ENCODE measurements at places on chromosomes 2 and 18.

- peak; percentile 56 for DNase-seq
Observed at GRCh38 chr2:202780514-202781021, 91.0 kb downstream of the ICA1L start.

DNA sequence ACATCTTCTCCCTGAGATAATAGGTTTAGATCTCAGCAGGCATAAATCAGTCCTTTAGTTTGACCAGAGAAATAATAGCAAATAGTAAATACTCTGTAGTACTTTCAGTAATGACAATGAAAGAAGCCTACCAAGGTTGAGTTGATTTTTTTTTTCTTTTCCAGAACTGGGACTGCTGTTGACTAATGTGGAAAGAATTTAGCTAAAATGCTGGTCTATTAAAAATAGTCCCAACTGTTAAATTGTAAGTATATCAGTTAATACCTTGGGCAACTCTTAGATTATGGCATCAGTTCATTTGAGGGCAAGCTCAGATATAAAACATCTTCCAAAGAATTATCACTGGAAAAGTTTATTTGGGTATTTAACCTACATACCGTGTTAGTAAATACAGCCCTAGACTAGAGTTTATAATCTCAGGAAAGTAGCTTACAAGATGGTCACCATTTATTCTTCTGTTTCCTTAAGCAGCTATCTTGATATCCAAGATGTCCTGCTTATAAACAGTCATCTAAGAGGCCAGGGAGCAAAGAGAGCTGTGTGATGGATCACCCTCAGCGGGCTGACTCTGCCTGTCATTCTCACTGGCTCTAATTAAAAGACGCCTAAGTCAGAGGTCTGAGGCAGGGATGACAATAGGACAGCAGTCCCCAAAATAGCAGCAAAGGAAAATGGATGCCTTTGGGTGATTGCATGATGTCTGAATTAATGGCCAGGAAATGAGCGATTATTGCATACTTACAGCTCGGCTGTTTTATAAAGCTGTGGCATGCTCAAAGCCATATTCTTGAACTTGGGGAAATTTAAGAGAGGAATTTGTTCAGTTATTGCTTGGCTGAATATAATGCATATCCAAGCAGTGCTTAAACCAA is 121.3 kb downstream of the MTX2 start:
- DNase-seq, result no peak

GRCh38 chr2:147051248-147051647 is 793.6 kb upstream of the ACVR2A start:
- DNase-seq, result peak; percentile 36

- DNase-seq, result peak; percentile 63
Observed at GRCh38 chr2:113769555-113769954, 13.1 kb upstream of the SLC35F5 start.

GRCh38 chr18:60070631-60071030 is 170.8 kb downstream of the PMAIP1 start:
- DNase-seq, result peak; percentile 7

DNA sequence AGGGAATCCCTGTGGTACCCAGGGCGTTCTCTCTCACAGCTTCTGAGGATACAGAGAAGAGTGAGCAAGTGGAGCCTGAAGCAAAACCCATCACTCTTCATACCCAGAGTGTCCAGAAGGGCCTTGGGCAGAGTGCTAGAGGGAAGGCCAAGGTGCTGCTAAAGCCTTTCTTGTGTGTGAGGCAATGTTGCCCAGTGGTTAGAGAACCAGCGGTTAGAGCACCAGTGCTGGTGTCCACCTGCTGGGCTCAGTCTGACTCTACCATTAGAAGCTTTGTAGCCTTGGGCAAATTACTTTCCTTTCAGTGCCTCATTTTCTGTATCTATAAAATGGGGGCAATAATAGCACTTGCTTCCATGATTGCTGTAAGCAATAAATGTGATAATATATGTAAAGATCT is 210.5 kb upstream of the SKOR2 start:
- no peak for DNase-seq

GRCh38 chr18:63264871-63265270 is 54.7 kb downstream of the BCL2 start:
- DNase-seq, result no peak

DNA sequence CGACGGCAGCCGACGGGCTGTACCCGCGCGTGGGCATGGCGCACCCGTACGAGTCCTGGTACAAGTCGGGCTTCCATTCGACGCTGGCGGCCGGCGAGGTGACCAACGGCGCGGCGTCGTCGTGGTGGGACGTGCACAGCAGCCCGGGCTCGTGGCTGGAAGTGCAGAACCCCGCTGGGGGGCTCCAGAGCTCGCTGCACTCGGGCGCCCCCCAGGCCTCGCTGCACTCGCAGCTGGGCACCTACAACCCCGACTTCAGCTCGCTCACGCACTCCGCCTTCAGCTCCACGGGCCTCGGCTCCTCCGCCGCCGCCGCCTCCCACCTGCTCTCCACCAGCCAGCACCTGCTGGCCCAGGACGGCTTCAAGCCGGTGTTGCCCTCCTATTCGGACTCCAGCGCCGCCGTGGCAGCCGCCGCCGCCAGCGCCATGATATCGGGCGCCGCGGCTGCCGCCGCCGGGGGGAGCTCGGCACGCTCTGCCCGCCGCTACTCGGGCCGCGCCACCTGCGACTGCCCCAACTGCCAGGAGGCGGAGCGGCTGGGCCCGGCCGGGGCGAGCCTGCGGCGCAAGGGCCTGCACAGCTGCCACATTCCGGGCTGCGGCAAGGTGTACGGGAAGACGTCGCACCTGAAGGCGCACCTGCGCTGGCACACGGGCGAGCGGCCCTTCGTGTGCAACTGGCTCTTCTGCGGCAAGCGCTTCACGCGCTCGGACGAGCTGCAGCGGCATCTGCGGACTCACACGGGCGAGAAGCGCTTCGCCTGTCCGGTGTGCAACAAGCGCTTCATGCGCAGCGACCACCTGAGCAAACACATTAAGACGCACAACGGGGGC is 2.0 kb downstream of the SP9 start:
- no peak for DNase-seq

- DNase-seq, result peak; percentile 95
Observed at GRCh38 chr2:151409601-151410484, at the start of gene RIF1. Gene RIF1, plus strand, starts transcription at chr2:151409902. Its CDS starts 522 bp downstream, at chr2:151410424.

DNA sequence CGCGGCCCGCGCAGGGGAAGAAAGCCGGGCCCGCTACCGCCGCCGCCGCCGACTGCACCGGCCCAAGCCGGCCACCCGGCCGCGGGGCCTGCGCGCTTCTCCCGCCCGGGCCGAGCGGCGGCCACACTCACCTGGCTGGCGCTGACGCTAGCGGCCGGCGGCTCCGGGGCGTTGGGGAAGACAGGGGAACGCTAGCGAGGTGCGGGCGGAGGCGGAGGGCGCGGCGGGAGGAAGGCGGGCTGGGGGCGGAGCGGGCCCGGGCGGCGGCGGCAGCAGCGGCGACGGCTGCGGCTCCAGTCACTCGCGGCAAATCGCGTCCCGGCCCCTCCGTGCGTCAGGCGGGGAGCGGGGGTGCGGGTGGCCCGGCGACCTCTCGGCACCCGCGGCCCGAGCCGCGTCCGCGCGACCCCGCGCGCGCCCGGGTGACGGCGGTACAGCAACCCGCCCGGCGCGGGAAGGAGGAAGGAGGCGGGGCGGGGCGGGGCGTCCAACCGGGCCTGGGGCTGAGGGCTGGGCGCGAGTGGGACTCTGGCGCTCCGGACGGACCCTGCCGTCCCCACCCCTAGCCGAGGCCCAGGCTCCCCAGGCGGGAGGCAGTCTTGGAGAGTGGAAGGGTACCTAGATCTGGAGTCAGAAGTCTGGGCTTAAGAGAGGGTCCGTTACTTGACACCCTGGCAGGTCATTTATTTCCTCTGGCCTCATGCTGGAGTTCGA is at the start of gene SESTD1:
Gene SESTD1, minus strand, starts transcription at position 465 of the 714 bp plus-strand sequence. CDS start 72,991 bp downstream, outside the sequence.
- peak; percentile 16 for DNase-seq

- DNase-seq, result peak; percentile 18
Observed at GRCh38 chr2:68469935-68470334, 2.5 kb downstream of the APLF start.

DNA sequence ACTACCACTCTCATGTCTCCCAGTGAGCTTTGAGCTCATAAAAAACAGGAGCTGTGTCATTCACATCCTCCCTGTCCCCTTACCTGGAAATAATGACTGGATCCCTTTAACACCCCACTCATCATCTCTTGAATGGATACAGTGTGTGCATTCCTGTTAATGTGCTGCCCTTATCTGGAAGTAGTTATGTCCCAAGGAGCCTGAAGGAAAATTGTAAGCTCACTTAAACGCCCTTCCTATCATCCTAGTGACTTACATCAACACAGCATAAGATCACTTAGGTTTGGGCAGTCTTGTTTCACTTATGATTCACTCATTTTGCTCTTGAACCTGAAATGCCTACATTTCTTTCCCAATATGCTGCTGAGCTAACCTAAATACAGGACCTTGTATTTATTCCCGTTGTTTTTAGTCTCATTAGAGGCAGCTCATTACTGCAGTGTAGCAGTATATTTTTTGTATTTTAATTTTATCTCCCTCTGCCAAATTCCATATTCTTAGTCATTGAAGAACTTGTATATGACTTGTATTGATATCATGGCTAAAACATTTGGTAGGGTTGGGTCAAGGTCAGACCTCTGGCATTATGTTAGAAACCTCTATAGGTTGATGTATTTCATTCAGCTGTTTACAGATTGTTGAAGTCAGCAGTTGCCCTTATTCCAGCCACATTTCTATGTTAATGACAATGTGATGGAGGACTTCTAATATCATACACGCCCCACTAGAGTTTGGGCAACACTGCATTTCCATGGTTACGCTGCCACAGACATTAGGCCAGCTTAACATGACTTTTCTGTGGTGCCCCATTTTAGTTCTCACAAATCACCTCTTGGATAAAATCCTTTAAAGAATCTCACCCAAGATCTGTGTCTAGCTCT is 72.9 kb downstream of the PKP4 start:
- DNase-seq, result peak; percentile 50

- DNase-seq, result no peak
Observed at GRCh38 chr2:12192762-12193161, 446.3 kb downstream of the LPIN1 start.

DNA sequence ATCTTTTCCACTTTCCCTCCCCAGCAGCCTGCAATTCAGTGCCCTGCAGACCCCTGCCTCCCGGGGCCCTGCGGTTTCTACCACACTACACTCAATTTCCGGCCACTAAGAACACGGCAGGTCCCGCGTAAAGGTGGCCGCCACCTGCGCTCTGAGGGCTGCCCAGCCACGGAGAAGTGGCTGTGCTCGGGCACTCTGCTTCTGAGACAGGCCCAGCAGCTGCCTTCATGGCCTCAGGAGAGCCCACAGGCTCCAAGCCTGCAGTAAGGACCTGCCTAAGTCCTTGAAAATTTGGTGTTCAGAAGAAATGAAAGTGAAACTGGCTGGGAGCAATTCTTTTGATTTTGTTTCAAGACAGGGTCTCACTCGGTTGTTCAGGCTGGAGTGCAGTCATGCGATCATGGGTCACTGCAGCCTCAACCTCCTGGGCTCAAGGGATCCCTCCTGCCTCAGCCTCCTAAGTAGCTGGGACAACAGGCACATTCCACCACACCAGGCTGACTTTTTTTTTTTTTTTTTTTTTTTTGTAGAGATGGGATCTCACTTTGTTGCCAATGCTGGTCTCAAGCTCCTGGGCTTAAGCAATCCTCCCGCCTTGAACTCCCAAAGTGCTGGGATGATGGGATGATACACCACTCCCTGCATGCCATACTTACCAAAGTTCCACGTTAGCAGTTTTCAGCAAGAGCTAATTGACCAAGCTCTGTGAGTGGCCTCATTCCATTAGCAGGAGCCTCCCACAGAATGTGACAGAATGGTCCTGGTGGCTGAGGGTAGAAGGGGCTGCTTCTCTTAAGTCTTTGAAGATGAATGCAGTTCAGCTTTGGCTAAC is 14.6 kb upstream of the ALPP start:
- DNase-seq, result peak; percentile 60

DNA sequence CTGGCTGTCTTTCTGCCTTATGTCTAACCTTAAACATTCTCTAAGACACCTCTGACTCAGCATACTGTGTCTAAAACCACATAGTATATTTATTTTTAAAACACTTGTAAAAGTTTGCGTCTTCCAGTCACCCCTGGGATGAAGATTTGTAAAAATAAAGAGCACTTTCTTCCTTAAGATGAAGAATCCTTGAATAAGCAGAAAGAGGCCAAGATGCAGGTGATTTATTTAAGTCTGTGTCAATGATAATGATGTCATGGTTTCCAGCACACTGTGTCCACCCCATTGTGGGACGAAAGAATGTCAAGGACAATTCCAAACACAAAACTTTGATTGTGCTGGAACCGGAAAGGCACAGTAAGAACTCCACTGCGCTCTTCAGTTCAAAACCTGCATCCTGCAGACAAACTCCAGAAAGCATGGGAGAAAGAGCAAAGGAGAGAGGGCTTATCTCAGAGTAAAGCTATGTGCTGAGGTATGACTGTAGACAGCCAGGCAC is 92.9 kb downstream of the ZEB2 start:
- peak; percentile 90 for DNase-seq

GRCh38 chr2:30110773-30111172 is 36.0 kb upstream of the YPEL5 start:
- peak; percentile 50 for DNase-seq

DNA sequence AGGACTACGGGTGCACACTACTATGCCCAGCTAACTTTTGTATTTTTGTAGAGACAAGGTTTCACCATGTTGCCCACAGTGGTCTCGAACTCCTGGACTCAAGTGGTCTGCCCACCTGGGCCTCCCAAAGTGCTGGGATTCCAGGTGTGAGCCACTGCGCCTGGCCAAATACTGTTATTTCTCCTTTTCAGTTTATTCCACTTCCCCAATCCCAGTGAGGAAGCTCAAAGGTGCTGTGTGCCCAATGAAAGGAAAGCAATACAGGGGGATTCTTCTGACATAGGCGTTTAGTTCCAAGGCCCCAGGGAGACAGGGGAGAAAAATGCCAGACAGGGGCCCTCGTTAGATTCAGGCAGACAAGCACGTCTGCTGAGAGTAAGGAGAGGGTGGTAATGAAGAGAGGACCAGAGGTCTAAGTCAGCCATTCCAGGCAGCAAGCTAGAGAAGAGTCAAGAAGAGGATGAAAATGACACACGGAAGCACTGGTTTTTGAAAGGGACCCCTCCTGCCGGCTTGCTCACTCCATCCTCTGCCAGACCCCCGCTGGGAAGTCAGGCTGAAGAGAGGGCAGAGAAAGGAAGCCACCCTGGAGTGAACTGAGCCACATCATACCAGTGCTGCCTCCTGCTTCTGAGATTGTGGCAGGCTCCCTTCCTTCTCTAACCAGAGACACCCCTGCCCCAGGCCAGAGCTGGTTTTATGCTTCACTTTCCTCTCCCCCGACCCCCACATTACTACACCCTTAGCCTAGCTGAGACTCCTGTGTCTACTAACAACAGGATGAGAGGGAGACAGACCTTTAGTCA is 6.7 kb downstream of the INO80C start:
- DNase-seq, result no peak

- DNase-seq, result no peak
Observed at GRCh38 chr2:13660231-13660630, 943.5 kb downstream of the TRIB2 start.

DNA sequence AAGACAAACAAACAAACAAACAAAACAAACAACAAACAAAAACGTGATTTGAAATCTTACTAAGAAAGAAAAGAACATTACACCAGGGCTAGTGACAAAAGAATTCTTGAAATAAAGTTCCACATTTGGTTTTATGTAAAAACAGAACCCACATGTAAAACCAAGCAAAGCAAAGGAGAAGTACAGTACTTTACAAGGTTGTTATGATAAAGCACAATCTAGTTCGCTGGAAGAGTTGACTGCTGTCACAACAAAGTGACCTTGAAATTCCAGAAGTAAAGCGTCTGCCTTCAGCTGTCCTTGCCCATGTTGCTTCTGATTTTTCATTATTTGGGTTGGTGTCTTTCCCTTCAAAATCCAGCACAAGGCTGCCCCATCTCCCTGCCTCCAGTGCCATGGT is 94.8 kb upstream of the CYRIA start:
- no peak for DNase-seq

Data from amniotic epithelial cell (primary cell).